ENCODE measurements at places on chromosomes 1 and 21.

GRCh38 chr1:18775341-18775740 is 84.1 kb downstream of the TAS1R2 start:
- DNase-seq: no peak

GRCh38 chr1:184189361-184189760 is 137.8 kb downstream of the TSEN15 start:
- DNase-seq: no peak

DNA sequence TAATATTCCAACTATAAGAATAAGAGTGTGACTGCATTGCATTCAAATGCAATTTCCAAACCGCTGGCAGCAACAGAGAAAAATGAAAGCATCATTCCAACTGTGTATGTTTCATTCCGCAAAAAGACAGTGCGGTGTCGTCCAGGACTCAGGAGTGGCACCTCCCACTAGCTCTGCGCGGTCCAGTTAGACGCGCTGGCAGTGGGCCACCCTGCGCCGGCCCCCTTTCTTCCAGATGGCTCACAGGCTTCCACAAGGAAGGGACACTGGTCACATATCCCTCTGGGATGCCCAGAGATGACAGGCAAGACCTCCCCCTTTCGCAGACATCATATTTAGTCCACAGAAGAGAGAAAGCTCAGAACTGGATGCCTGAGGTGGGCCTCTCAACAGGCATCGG is 11.9 kb downstream of the WRAP73 start:
- no peak for DNase-seq

GRCh38 chr1:102687383-102687782 is 420.9 kb downstream of the COL11A1 start:
- no peak for DNase-seq

- DNase-seq: peak; percentile 53
Observed at GRCh38 chr1:167165948-167166689, 54.6 kb upstream of the POU2F1 start.

- DNase-seq: no peak
Observed at GRCh38 chr1:206916000-206916709, 5.6 kb downstream of the FCMR start.

DNA sequence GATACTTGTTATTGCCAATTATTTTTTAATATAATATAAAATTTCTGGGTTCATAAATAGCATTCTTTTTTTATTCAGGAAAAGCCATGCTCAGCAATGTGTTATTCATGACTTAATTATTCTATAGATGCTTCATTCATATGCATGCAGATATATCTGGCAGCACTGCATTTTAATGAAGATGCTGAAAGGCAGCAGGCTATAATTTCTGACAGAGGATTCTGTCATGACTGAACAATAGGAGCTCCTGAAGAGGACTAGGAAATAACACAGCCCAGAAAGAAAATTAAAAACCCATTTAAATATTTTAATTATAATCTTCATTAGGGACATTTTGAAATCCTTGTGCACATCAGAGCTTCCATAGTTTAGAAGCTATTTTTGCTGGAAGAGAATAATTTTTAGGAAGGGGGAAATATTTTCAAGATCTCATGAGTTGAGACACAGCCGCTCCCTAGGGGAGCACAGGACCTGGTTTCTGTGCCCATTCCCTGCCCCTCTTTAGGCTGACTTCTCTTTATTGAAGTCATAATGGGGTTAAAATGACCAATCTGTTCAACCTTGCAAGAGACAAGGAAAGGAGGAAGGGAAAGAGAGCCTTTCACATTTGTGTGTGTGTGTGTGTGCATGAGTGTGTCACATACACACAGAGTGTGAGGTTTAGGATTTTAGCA is 83.9 kb downstream of the RPE65 start:
- DNase-seq: no peak

GRCh38 chr1:223161321-223161720 is 18.3 kb upstream of the TLR5 start:
- no peak for DNase-seq

Measured in EL (cell line).